ENCODE measurements at places on chromosomes 3 and 15.

GRCh38 chr3:100268156-100268555, 7.4 kb downstream of the TBC1D23 start:
- DNase-seq, result no peak
- H3K36me3 ChIP-seq, result no peaks in the 10 kb centered on the region
- H3K4me1 ChIP-seq, result peaks cover 12% of the 10 kb centered on the region
- no peaks in the 10 kb centered on the region for H3K27me3 ChIP-seq
- no peak overlapping the region for H3K4me3 ChIP-seq
- H3K27ac ChIP-seq, result no peak overlapping the region

DNA sequence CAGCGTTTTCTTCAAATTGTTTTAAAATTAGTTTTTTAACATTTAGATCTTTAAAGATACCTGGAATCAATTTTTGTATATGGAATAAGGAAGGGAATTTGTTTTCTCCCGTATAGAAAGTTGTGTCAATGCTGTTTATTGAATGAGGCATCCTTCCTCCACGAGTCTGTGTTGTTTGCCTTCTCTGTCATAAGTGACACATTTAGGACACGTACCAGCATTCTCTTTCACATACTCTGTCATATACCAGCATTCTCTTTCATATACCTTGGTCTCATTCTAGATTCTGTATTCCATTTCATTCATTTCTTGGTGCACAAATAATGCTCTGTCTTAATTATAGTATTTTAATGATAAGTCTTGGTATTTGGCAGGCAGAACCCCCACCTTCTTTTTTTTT, 10.3 kb downstream of the ATP11B start:
- DNase-seq, result no peak
- peaks cover 47% of the 10 kb centered on the region for H3K4me1 ChIP-seq
- no peak overlapping the region for H3K4me3 ChIP-seq
- H3K27ac ChIP-seq, result no peak overlapping the region
- no peaks in the 10 kb centered on the region for H3K27me3 ChIP-seq

DNA sequence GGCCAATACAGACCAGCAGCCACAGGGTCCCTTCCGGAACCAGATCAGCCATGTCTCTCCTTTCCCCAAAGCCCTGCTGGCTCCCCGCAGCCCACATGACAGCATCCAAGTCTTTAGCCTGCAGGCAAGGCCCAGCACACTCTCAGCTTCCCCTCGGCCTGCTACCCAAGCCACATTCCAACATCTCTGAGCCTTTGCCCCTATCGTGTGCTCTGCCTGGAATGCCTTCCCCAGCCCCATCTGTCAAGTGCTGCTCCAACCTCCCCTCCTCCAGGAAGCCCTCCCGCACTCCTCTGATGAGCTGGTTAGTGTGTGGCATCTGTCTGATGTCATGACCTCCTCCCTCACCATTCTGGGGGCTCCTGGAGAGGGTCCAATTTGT, 8.5 kb downstream of the PLXND1 start:
- no peak for DNase-seq
- H3K27ac ChIP-seq, result peak overlapping the region; percentile 90
- H3K4me3 ChIP-seq, result no peak overlapping the region

DNA sequence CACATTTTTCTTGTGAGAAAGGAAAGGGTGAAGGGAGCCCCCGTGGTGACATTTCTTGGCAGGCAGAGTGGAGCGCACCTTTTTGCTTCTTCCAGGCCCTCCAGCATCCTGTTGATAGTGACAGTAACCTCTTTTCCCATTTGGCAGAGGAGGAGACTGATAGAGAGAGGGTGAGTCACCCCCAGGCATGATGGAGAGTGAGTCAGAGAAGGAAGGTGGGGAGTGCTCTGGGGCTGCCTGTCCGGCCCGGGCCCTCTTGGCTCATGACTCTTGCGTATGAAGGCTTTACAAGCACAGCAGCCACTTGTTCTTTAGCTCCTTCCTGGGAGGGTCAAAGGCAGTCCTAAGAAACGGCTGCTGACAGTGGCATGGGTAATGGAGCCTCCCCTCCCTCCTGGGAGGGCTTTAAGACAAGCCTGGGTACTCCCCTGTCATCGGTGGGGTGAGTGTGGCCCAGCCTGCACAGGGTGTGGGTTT, 16.0 kb downstream of the ANKRD63 start:
- DNase-seq, result no peak
- no peak overlapping the region for H3K4me3 ChIP-seq
- H3K27ac ChIP-seq, result no peak overlapping the region
- H3K4me1 ChIP-seq, result no peaks in the 10 kb centered on the region
- no peaks in the 10 kb centered on the region for H3K36me3 ChIP-seq
- H3K27me3 ChIP-seq, result no peaks in the 10 kb centered on the region

DNA sequence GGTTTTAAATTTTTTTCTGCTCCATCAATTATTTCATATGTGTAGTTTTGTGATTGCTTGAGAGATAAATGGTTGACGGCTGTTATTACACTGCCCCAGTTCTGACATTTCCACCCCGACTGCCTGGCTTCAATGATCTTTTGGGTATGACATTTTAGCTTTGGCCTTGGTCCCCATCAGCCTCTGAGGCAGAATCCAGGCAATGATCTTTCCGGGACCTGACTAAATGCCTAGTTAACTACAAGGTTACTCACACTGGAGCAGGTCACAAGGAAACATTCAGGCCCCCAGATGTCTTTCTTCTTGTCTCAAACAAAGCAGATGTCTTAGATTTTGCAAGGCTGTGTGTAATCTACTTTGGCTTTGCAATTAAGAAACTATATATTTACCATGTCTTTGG, 61.1 kb upstream of the TMCO5A start:
- H3K4me3 ChIP-seq, result no peak overlapping the region
- no peaks in the 10 kb centered on the region for H3K36me3 ChIP-seq
- no peaks in the 10 kb centered on the region for H3K4me1 ChIP-seq
- H3K27ac ChIP-seq, result no peak overlapping the region
- H3K27me3 ChIP-seq, result no peaks in the 10 kb centered on the region

DNA sequence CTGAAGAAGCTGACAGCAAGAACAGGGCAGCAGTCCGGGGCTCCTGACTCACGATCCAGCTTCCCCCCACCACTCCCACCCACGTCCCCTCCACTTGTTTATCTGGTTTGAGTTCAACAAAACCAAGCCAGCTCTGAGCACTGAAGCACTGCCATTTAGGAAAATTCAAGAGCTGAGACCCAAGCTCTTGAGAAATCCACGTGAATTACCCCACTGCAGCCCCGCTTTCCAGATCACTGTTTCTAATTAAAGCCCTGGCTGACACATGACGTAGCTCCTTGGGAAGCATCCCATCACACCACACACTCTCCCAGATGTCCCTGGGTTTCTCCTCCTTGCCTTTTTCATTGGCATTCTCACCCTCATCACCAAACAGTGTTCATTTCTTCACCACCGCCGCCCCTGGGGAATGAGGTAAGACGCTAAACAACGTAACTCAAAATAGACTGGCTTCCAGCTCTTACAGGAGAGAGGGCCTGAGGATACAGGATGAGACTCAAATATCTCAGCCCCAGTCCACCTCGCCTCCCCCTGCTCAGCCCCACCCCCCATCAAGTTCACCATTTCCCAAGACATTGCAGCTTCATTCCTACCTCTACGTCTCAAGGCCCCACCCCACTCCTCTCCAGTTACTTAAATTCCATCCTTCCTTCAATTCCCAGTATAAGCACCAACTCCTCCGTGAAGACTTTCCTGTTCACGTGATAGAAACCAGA, 95.4 kb downstream of the SRGAP3 start:
- peak; percentile 44 for DNase-seq
- no peaks in the 10 kb centered on the region for H3K27me3 ChIP-seq
- no peak overlapping the region for H3K27ac ChIP-seq
- peaks cover 6% of the 10 kb centered on the region for H3K4me1 ChIP-seq

DNA sequence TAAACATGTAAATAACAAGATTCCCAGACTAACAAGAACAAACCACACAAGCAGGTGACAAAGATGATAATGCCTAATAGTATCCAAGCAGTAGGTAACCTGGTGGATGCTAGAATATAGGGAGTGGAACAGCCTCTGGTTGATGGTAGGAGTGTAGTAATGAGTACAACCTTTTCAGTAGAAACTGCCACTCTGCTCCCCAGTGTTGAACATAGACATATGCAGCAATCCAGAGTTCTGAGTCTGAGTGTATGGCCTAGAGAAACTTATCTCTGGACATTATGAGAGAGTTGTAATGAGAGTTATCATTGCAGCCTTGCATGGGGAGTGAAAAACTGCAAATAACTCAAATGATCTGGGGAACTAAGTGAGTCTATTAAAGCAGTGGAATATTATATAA, 76.1 kb upstream of the ACAD9 start:
- peak overlapping the region; percentile 84 for H3K27ac ChIP-seq
- no peak for DNase-seq
- H3K36me3 ChIP-seq, result no peaks in the 10 kb centered on the region
- no peaks in the 10 kb centered on the region for H3K27me3 ChIP-seq

DNA sequence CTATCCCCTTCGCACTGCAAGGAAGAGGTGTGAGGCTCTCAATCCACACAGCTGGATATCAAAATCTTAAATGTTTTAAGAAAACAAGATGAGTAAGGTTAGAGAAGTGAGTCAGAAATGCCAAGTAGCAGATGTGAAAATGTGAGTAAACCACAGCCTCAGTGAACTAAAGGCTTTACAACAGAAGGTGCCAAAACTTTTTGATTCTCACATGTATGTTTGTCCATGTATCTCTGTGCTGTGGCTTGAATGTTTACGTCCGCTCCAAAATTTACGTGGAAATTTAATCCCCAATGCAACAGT, 126.8 kb upstream of the PFN2 start:
- no peaks in the 10 kb centered on the region for H3K36me3 ChIP-seq
- no peak overlapping the region for H3K4me3 ChIP-seq

DNA sequence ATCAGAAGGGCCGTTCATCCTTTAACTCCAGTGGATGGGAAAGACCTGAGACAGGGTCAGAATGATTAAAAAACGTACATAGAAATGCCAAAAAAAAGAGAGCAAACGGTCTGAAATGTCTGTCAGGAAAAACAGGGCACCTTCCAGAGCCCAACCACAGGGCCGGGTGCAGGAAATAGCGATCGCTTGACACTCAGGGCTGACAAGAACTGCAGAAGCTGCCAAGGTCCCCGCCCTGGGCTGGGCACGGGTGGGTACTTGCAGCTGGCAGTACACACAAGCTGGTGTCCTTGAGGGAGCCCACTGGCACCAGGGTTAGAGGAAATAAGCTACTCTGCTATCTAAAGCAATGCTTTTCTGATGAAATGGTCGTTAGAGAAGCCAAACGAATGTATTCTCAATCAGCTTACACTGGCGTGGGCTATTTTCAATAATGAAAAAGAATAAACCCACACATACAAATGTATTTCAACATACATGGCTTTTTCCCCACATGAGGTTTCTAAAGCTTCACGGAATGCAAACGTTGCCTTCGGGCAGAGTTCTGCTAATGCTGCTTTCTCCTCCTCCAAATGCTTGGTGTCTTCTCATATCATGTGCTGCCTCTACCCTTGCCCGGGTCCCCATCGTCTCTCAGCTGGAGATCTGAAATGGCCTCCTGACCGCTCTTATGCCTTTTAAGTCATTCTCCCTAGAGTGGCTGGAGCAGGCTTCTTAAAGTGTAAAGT, 15.6 kb downstream of the FRMD4B start:
- no peaks in the 10 kb centered on the region for H3K36me3 ChIP-seq
- no peaks in the 10 kb centered on the region for H3K27me3 ChIP-seq
- peaks cover 15% of the 10 kb centered on the region for H3K4me1 ChIP-seq

- H3K27me3 ChIP-seq, result no peaks in the 10 kb centered on the region
- H3K36me3 ChIP-seq, result peaks cover 51% of the 10 kb centered on the region
- peak; percentile 47 for DNase-seq
- H3K27ac ChIP-seq, result peak overlapping the region; percentile 92
Observed at GRCh38 chr15:85583923-85584390, 203.6 kb downstream of the AKAP13 start.

GRCh38 chr3:139937674-139938279, 2.8 kb downstream of the CLSTN2 start:
- peaks cover 37% of the 10 kb centered on the region for H3K4me1 ChIP-seq
- H3K36me3 ChIP-seq, result no peaks in the 10 kb centered on the region
- H3K4me3 ChIP-seq, result no peak overlapping the region

- peak overlapping the region; percentile 96 for H3K27ac ChIP-seq
- no peaks in the 10 kb centered on the region for H3K27me3 ChIP-seq
- no peaks in the 10 kb centered on the region for H3K36me3 ChIP-seq
- peaks cover 13% of the 10 kb centered on the region for H3K4me1 ChIP-seq
- peak overlapping the region; percentile 43 for H3K4me3 ChIP-seq
Observed at GRCh38 chr15:41115161-41115651, 874 bp downstream of the INO80 start.

DNA sequence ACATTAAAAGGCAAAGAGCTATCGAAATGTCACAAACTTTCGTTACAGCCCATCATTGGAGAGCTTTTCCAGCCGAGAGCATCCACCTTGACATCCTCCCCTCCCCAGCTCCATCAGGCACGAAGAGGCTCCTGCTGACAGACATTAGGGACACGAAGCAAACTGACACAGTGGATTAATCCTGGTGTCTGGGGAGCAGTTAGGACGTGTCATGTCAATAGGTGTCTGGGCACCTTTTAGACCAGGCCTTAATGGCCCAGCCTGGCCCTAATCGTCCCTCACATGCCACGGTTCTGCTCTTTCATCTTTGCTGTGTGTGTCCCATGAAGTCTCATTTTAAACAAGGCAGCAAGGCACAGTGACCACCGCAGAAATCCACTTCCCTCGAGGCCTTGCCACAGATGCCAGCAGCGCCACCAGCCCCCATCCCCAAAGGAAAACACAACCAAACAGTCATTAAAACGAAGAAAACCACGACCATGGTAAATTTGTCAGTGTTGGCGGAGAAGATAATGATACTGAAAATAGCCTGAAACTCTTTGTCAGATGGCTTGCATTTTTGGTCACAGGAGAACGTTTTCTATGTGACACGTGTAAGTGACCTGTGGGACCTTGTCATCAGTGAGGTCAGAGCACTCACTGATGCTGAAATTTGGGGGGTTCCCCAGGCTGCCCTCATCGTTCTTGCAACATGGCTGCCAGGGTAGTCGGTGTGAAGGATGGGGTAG, 16.3 kb upstream of the PCSK6 start:
- H3K4me1 ChIP-seq, result peaks cover 15% of the 10 kb centered on the region
- no peaks in the 10 kb centered on the region for H3K36me3 ChIP-seq
- DNase-seq, result no peak
- no peak overlapping the region for H3K4me3 ChIP-seq
- no peak overlapping the region for H3K27ac ChIP-seq
